ENCODE measurements at places on chromosomes 1 and 21.

- DNase-seq = no peak
Measured at GRCh38 chr1:156673387-156674121, 3.7 kb downstream of the NES start.

DNA sequence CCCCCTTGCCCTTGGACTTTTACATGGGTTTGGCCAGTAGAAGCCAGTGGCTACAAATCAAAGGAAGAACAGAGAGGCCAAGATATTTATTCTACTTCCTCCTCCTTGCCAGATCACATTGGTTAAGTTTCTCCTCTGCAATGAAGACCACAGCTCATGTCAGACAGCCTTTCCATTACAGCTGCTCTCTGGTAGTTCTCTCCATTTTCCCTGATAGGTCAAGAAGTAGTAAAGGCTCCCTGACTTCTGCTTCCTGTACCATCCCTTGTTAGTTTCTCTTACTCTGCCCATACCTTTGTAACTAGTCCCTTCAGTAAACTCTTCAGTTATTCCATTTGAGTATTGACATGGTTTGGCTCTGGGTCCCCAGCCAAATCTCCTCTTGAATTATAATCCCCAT, 27.8 kb downstream of the NME7 start:
- no peak for DNase-seq

DNA sequence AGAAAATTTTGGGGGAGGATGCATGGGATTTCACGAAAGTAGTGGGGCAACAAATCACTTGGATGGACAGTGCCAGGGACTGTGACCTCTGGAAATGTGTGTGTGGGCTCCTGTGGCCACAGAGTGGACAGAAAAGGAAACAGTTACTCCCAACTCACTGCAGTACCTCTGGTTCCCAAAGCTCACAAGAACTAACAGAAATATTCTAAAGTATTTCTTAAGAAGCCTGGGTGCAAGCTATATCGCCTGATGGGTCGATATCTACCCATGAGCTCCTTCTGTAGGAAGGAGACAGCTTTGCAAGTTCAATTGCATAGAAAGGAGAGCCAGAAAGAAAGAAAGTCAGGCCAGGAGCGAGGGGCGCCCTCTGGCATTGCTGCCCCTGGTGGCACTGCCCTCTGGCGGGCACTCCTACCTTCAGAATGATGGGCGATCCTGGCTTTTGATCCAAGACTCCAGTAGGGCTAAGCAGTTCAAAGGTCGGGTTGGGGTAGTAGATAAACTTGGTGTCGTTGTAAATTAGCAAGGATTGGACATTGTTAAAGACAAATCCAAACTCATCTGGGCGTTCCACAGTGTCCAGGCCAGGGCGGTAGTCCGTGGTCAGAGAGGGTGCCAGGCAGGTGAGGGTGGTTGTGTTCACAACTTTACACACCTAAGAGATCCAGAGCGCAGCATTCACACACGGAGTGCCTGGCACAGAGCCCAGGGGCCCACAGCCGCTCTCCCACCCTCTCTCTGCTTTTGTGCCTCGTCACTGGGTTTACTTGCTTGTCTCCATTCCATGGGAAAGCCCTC, 134.7 kb upstream of the CD34 start:
- no peak for DNase-seq

DNA sequence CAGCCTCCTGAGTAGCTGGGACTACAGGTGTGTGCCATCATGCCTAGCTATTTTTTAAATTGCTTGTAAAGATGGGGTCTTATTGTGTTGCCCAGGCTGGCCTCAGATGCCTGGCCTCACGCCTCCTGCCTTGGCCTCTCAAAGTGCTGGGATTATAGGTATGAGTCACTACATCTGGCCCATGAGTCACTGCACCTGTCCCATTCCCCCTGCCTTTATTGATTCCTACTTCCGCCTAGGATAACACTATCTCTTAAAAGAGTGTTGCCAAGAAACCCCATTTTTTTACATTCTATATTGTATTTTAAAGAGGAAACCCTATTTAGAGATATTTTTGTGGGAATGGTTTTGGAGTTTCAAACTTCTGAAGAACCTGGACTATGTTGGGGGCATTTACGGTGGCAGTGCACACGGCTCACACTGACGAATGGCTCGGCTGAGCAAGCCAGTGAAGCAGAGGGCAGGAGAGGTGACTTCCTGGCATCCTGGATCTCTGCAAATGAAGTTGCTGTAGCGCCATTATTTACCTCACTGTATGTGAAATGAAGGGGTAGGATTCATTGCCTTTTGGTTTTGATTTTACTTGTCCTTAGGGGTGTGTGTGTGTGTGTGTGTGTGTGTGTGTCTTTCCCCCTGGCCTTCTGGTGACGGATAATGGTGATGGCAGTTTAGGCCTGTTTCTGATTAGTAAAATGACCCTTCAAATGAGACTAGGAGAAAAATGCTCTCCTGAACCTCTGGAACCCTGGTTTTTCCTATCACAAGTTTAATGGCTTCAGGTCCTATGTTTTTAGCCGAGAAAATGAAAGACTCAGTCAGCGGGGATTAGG, 22.5 kb downstream of the KIF26B start:
- DNase-seq = no peak
